Right kidney (tissue), 9 donors: ENCODE measurements at places on chromosomes 5 and 9.

- DNase-seq: no peak
Measured at GRCh38 chr9:118366228-118366627, 662.0 kb downstream of the TLR4 start.

DNA sequence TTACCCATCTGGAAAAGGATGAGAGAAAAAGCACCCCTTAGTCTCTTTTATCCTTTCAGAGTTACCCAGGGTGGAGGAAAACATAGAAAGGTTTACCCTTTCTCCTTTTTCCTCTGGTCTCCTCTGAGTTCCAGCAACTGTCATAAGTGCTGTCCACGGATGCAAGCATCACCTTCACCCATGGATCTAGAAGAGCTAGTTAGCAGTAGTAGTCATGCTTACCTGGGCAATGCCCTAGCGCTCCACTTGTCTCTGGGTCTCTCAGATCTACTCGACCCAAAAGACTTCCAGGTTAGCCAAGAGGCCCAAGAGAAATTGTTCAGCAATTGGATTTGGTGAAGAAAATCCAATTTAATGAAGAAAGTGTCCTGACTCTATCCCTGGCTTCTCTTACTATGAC is 656.2 kb upstream of the PTPRD start:
- no peak for DNase-seq

GRCh38 chr5:177367981-177368868 is 10.5 kb downstream of the RGS14 start:
- DNase-seq: no peak

DNA sequence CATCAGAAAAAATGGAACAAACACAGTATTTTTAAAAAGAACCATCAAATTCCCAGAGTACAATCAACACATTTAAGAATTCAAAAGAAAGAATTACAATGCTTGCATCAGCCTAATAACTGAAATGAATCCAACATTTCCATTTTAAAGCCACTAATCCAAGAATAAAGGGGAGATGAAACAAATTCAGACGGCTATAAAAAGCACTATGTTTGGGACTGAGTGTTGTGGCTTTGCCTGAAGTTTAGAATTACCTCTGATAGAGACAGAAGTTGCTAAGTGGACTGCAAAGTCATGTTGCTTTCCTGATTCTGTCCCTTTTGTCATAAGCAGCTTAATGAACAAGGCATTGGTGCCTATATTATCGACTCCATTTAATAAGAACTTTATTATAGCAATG is 135.4 kb upstream of the RGMB start:
- DNase-seq: no peak

DNA sequence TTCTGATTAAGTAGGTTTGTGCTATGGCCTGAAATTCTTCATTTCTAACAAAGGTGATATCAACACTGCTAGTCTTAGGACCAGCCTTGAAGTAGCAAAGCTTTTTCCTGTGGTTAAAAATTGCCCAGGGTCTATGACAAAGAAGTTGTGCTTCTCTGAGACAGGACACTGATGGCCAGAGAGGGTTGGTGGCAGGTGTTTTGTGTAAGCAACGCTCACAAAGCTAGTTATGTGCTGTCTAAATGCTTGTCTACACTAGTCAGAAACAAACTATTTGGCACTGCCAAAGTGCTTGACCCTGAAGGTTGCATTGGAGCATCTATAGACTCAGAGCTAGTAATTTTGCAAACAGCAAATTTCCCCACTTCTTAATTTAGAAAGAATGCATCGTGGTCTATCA is 44.1 kb upstream of the SELENOP start:
- no peak for DNase-seq

GRCh38 chr5:142836048-142836447 is 65.9 kb downstream of the ARHGAP26 start:
- no peak for DNase-seq

DNA sequence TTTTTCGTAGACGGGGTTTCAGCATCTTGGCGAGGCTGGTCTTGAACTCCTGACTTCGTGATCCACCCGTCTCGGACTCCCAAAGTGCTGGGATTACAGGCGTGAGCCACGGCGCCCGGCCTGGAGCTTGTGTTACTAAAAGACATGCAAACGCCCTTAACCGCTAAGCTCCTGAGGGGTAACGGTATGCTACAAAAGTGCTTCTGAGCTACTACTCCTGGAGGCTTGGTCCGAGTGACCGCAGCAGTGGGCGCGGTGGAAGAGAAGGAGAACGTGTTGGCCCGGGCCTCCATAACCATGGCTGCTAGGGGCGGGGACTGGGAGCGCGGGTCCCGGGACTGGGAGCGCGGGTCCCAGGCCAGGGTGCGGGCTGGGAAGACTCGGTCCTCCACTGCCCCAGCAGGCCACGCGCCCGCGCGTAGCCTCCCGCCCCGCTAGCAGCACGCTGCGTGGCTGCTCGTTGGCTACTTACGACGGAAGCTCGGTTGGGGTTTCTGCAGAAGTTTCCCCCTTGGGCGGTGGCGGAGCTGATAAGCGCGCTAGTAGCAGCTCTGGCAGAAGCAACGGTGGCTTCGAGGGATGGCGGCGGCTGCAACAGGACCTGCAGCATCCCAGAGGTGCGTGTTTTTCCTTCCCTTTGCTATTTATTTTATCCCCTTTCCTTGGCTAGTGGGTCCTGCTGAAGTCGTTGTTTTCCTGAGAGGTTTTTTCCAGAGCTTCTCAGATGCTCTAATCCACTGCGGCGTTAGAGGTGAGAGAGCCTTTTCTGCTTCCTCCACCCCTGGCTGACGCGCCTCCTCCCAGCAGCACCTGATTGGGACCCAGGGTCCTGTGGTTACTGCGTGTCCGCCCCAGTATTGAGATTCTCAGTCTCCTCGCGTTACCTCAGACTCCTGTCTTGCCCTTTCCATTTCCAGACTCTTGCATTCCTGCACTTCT is 69.2 kb upstream of the CCDC180 start:
- peak; percentile 88 for DNase-seq

- DNase-seq: no peak
Measured at GRCh38 chr9:85639675-85640186, 102.0 kb downstream of the AGTPBP1 start.

DNA sequence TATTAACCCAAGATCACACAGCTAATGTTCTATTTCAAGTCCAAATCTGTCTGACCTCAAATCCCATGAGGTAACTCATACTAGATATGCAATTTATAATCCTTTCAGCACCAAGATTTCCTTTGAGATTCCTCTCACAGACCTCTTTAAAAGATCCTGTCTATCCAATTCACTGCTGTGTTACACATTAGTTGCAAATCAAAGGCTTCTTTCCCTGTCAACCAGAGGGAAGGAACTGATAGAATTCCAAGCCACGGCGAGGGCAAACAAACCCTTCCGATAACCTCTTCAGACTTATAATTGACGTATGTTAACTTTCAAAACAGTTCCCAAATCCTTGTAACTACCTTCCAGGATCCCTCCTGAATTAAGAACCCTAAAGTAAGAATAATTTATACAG is 168.9 kb downstream of the DRD1 start:
- DNase-seq: no peak

- DNase-seq: no peak
Measured at GRCh38 chr5:141633871-141634561, 2.6 kb downstream of the HDAC3 start.

DNA sequence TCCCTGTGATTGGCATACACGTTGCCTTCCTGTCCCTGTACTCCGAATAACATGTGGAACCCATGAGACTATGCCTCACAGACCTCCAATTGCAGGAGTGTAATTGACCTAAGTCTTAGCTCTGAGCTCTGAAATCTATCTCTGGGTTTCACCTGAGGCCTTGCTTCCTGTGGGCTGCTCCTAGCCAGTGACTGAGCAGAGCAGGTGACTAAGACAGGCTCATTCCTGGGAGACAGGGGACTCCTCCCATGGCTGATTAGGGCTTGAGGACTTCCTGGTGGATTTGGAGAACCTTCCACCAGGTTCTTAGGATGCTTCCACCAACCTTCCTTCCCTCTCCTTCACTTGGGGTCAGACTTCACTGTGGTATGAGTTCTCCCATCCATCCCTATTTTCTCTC is 22.3 kb upstream of the MIER3 start:
- DNase-seq: no peak

GRCh38 chr5:13975246-13975645 is 30.8 kb upstream of the DNAH5 start:
- DNase-seq: no peak

- DNase-seq: no peak
Measured at GRCh38 chr9:95306819-95307218, 10.7 kb downstream of the FANCC start.

DNA sequence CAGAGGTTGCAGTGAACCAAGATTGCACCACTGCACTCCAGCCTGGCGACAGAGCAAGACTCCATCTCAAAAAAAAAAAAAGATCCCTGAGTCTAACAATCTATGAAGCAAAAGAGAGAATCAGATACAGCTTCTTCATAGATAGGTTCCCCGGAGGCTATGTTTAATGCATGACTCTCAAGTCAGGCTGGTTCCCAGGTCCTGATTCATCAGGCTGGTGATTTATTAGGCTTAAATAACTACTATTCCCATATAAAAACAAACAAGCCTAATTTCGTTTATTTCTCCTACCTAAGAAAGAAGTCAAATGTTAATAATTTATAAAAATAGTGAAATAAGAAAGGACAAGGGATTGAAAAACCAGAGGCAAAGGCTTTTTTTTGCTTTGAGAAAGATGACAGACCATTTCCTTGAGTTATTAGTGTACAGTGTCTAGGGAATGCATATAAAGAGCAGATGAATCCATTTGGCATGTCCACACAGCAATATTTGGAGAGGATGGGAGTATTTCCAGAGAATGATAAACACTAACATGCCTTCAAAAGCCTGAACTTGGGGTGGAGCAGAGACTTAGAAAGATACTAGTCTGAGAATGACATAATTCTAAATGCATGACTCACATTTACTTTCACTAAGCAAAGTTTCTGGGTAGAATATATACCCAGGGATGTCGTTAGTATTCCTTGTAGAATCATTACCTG is 115.3 kb downstream of the NREP start:
- no peak for DNase-seq

GRCh38 chr5:174773371-174773770 is 49.0 kb downstream of the MSX2 start:
- DNase-seq: no peak

DNA sequence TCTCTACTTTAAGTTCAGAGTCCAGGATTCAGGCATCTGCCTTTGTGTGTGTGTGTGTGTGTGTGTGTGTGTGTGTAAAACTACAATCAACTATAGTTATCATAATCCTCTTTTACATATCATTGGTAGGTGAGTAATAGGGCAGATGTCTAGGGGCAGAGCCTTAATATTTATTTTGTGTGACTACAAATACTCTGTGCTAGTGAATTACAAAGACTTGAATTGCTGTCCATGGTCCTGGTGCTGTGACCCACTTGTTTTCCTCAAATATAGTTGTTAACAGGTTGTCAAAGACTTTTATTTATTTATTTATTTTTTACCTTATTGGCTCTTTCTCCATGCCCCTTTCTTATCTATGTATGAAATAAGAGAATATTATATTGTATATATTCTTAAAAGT is 196.8 kb downstream of the ANXA1 start:
- DNase-seq: no peak

- no peak for DNase-seq
Measured at GRCh38 chr9:81855538-81855937, 72.7 kb upstream of the SPATA31D4 start.

GRCh38 chr5:99019812-99020697 is 91.2 kb upstream of the CHD1 start:
- no peak for DNase-seq

GRCh38 chr9:110183208-110184145 is 24.5 kb downstream of the C9orf152 start:
- peak; percentile 25 for DNase-seq

- no peak for DNase-seq
Measured at GRCh38 chr9:116087246-116087645, 66.3 kb upstream of the PAPPA start.

DNA sequence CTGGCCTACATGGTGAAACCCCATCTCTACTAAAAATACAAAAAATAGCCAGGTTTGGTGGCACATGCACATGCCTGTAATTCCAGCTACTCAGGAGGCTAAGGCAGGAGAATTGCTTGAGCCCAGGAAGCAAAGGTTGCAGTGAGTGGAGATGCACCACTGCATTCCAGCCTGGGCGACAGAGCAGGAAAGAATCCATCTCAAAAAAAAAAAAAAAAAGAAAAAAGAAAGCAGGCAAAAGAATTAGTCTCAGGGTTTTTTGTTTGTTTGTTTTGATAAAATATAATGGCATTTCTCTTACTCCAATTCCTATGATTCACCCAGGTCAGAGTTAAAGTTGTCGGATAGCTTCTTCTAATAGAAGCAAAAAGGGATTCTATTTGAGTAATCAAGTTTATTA is 67.0 kb upstream of the ATG10 start:
- no peak for DNase-seq

- DNase-seq: no peak
Measured at GRCh38 chr5:10454591-10455276, 13.1 kb downstream of the ROPN1L start.

DNA sequence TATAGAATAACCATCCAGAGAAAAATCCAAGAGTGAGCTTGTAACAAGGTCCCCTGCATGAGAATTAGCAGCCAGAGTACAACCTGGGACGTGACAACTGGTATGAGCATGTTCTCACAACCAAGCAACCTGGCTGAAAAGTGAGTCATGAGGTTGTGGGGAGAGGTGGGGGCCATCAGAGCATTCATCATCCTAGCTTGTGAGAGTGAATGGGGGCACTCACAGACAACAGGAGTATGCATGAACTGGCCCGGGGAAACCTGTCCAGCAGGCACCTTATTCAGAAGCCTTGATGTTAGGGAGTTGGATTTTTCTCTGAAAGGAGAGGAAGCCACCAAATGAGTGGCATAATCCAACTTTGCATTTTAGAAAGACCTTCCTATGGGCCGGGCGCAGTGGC is 113.0 kb downstream of the FRMD3 start:
- no peak for DNase-seq

DNA sequence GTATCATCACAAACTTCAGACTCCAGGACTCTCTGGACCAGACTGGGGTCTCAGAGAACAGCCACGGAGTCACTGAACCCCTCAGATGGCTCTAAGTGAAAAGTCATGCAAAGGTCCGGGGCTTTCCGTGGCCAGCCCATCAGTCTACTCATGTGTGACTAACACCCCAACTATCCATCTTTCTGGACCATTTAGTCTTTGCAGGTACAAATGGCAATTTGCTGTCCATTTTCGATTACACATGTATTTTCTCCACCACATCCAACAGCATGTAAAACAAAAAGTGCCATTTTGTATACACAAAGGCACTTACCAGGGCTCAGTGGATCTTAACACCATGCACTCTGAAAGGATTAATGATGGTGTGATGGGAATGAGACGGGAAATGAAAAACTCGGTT is 387.7 kb downstream of the BNC2 start:
- DNase-seq: no peak

DNA sequence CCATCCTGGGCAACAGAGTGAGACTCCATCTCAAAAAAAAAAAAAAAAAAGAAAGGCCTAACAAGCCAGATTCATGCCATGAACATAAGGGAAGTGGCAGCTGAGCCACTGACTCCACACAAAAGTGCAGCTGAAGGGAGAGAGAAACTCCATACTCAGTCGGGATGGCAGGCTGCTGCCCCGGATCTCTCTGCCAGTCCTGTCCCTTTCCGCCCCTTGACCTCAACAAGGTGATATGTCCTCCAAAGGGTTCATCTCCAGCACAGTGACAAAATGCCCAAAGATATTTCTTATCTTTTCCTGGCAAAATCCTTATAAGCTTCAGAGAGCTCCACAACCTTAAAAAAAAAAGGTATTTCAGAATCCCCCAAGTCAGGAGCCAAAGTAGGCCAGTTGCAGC is 52.6 kb downstream of the ABCA1 start:
- DNase-seq: no peak
